Stimulated activated CD4-positive, alpha-beta T cell treated with anti-CD3 and anti-CD28 coated beads, Interleukin-4, amount 100 ng/mL, for 1 hour (primary cell): ENCODE measurements at places on chromosomes 11 and 22.
A peak's percentile ranks its signal among the peaks of the same experiment; 100 is the strongest.

DNA sequence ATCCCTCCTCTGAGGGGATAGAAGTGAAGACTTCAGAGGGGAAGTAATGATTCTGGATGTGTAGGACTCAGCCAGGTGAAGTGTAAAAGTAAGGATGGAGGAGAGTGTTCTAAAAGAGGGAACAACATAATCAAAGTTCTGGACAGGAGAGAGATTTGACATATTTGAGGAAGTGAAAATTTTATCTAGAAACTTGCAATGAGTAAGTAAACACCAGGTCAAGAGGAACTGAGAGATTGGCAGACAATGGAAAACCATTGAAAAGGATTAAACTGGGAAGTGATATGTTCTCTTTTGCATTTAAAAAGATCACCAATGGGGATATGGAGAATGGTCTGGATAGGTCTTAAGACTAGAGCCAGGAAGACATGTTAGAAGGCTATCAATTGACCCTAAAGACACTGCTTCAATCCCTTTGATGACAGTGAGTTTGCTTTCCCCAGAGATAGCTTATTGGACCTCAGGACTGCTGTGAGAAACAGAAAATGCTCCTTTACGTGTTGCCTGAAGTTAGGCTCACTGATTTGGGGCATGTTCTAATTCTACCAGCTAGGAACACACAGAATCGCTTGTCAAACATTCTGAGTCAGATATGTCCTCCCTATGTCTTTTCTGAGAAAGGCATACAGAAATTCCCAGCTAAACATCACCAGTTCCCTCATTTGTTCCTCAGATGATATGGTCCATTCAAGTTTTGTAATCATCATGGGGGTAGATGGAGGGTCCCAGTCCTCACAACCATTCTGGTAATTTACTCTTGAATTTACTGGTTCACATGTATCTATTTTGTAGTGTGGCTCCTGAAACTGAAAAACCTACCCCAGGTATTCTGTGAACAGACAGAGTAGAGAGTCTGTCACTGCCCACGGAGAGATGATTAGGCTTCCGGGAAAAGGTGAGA lies 144.9 kb downstream of the MAML2 start:
- DNase-seq, result no peak

DNA sequence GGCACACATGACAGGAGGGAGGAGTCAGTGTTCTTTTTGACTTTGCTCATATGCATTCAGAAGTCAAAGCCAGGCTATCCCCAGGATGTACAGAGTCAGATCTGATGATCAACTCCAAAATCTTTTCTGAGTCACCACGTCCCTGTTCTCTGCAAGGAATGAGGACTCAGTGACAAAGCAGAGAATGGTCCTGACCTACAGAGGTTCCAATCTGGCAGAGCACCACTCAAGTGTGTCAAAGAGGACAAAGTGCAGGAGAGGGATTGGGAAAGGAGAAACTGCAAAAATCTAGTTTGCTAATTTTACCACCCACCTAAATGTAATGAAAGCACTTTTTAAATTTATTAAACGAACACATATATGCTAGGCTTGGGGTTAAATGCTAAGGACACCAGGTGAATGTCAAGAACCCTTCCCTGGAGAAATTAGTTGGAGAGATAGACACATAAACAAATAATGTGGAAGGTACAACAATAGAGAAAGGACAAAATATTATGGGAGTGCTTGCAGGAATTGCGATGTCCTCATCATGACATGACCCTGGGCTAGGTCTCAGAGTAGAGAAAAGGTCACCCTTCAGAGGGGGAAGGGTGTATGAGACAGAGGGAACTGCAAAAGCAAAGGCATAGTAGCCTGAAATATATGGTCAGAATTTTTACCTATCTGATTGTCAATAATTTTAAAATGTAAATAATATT lies 56.3 kb downstream of the MTNR1B start:
- DNase-seq, result no peak

DNA sequence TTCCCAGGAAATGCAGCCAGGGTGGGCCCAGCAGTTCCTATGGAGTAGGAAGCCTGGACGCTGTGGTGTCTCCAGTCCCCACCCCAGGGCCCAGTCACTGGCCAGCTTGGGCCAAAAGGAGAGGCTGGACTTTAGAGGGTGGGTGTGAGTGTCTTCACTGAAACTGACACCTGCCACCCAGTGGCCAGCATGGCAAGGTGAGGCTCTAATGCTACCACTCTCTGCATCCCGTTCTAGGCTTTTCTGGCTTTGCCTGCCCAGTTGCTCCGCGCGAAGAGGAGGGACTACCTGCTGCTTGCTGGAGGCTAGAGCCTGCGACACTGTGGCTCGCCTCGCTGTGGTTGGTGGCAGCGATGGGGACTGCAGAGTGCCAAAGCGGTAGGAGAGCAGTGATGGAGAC lies 35.4 kb downstream of the C22orf42 start:
- DNase-seq, result no peak

DNA sequence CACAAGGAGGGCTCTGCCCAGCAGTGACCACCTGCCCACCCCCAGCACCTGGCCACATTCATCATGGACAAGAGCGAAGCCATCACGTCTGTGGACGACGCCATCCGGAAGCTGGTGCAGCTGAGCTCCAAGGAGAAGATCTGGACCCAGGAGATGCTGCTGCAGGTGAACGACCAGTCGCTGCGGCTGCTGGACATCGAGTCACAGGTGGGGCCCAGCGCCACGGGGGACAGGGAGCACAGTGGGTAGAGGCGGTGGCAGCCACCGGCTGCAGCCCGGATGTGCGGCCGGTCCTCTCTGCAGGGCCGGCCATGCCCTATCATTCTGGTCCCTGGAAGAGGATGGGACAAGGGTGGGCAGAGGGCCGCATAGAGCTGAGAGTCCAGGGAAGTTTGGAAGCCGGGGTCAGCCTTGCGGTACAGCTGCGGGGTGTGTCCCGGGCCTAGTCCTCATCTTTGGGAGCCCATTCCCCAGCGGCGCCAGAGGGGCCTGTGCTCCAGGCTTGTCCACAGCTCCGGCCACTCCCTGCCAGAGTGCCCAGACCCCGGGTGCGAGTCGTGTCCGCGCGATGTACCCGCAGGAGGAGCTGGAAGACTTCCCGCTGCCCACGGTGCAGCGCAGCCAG lies 14.1 kb downstream of the EPS8L2 start:
- DNase-seq, result no peak

DNA sequence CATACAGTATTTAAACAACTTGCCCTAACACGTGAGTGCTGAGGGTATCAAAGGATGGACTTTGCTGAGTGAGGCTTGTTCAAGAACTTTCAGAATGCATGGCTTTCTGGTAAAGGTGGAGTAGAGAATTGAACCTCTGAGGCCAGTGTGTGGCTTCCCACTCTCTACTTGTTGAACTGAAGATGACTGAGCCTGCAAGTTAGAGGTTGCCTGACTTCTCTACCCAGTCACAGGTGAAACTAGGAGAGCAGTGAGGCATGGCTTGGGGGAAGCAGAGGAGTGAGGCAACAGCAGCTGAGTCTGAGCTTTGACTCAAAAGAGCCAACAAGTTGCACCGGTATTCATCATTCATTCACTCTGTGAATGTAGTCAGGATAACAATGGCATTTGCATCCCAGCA lies 256.4 kb upstream of the SESN3 start:
- DNase-seq, result no peak

- no peak for DNase-seq
Observed at GRCh38 chr11:76830639-76831327, 29.9 kb upstream of the ACER3 start.

- DNase-seq, result no peak
Observed at GRCh38 chr11:100600941-100601340, 86.1 kb upstream of the ARHGAP42 start.

- no peak for DNase-seq
Observed at GRCh38 chr11:83723999-83724398, 437.8 kb upstream of the CCDC90B start.

GRCh38 chr11:44948155-44948554 lies 2.5 kb downstream of the TP53I11 start:
- no peak for DNase-seq

GRCh38 chr22:36028646-36029405 lies at the start of gene RBFOX2:
Gene RBFOX2, minus strand, starts transcription at chr22:36028824. Its CDS starts 399 bp downstream, at chr22:36028425.
- peak; percentile 79 for DNase-seq

DNA sequence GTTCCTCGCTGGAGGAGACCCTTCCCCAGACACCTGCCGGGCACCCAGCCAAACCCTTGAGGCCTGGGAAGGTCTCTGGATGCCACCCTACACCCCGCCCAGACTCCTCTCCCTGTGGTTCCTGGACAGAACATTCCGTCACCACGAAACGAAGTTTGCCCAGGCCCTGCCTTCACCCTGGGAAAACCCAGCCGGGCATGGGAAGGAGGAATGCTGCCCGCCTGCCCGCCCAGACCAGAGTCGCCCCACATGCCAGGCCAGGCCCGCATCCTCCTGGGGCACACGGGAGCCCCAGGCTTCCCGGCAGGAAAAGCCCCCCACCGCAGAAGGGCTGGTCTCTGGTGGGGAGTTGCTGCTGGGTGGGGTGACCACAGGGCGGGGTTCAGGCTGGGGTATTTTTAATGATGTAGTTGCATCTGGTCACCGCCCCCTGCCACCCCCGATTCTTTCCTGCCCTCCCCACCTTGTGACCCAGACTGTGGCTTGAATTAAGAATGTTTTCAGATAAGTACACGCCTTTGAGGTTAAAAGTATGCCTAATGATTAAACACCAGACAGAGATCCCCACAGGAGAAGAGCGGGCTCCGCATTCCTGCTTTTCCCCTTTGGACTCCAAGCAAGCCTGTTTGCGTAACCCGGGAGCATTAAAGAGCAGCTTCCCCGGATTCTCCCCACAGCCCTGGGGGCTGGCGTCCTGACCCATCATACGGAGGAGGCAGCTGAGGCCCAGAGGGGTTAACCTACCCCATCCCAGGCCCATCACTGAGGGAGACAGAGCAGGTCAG lies 44.6 kb upstream of the PPARA start:
- DNase-seq, result no peak

GRCh38 chr11:31812383-31813381 lies 1.6 kb upstream of the PAX6 start:
- DNase-seq, result no peak

DNA sequence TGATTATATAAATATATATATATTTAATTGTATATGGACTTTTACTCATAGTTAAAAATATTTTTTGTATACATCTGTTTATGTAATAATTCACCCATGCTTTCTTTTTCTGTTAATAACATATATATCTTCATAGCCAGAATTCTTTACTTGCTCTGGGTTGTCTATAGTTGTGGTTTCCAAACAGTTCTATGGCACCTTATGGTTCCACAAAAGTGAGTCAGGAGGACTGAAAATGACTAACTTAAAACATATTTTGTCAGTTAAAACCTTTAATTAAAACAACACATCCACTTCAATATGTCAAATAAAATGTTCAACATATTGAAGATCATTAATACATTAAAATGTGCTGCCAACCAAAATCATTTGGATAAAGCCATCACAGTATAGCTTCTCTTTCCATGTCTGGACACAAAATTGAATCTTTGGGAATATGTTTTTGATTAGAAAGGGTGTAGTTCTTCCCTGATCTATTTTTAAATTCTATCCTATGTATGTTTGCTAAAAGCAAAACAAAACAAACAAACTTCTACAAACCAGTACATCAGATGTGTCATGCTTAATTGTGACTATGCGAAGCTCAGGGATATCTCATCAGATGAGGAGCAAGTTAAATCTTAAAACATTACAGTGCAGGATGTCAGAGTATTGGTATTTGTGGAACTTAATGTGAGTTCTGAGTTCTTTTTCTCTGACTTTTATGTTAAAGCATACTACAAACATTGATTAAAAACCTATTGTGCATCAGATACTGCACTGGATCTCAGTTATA lies 1488.4 kb upstream of the TENM4 start:
- DNase-seq, result no peak

DNA sequence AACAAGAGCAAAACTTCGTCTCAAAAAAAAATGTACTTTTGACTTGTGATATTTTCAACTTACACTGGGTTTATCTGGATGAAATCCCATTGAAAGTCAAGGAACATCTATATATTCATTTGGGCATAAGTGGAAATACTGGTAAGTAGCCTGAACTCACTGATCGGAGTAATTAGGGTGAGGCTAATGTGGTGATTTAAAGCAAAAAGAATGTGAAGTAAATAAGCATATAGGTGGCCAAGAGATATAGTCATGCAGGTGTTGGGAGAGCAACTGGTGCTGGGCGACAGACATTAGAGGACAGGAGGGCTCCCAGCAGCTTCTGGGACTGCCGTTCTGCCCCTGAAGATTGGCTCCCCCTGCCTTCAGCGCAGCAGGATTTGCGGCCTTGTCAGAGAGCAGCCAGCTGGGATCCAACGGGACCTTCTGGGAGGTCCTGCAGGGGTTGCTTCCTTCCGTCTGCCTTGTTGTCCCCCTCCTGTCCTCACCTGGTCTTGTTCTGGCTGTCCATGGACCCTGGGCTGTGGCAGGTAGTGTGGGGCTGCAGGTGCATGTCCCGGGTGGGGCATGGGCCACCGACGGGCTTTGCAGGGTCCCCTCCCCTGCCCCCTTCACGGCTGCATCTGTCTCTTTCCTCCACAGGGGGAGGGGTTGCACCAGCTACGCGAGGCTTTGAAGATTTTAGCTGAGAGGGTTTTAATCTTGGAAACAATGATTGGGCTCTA lies 14.1 kb downstream of the RHBDD3 start:
- DNase-seq, result no peak

GRCh38 chr11:73797457-73797856 lies 9.8 kb downstream of the MRPL48 start:
- DNase-seq, result no peak
